ENCODE measurements at places on chromosomes 11 and 22.

GRCh38 chr11:90449606-90450005 is 226.8 kb upstream of the CHORDC1 start:
- DNase-seq: no peak

GRCh38 chr11:122044086-122044485 is 71.9 kb downstream of the BLID start:
- DNase-seq: no peak

- no peak for DNase-seq
Measured at GRCh38 chr11:29260939-29261705, 755.7 kb downstream of the KCNA4 start.

DNA sequence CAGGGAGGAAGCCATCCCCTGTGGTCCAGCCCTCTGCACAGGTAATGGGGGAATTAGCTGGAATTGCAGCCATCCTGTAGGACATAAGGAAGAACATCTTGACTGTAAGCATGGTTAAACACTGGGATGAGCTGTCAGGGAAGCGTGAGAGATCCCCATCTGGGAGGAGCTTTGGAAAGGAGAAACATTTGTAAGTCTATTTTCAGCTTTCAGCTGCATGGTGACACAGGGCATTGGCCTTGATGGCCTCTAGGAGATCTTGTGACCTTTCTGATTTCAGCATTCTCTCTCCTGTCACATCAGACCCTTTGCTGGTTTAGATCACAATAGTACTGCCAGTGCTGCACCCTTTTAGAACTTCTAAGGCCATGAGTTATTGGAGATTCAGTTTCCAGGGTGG is 47.1 kb downstream of the BCR start:
- no peak for DNase-seq

DNA sequence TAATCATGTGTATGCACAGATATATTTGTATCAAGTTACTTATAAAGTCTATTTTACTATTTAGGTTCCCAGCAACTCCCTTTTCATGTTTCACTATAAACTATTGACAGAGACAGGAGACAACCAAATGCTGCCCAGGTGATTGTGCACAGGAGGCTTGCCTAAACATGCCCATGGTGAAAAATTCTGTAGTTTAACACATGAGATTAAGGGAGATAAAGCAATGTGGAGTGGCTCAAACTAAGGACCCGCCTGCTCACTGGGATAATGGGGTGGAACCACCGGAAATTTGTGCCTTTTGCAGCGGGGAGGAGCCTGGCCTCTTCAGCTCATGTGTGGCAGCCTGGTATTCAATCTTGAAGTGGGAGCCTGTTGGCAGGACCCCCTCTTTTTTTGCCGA is 459.5 kb upstream of the CNTN5 start:
- DNase-seq: no peak

- DNase-seq: no peak
Measured at GRCh38 chr11:91707652-91708482, 516.8 kb upstream of the FAT3 start.

DNA sequence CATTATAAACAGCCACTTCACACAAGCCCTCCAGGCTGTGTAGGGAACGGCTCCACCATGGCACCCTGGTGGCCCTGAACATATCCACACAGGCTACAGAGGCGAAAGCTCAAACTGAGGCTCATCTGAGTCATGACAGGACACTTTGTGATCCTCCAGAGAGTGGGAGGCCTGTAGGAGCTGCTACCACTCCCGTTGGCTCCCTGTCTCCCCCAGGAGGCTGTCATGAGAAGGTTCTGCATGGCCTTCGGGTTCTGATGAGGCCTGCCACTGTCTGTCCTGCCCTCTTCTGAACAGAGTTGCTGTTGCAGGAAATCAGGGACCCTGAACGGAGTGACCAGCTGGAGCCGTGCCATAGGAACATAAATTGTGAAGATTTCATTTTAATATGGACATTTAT is 23.8 kb upstream of the ALDH3B2 start:
- no peak for DNase-seq

GRCh38 chr11:79437278-79437980 is 3.4 kb downstream of the TENM4 start:
- DNase-seq: no peak

DNA sequence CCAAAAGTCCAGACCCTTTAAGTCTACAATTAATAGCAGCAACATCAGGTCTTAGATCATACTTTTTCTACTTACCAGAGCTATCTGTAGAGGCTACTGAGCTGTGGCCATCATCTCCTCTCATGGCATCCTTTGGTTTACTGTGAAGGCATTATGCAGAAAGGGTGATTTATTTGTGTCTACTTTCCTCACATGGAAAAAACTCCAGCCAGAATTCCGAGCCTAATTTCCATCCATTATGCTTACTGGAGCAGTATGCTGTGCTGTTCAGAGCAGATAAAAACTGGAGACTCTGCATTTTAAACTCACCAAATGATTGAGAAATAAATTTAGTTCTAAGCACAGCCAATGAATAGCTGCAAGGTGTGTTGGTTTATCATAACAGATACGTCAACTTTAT is 581.8 kb downstream of the ETS1 start:
- no peak for DNase-seq

DNA sequence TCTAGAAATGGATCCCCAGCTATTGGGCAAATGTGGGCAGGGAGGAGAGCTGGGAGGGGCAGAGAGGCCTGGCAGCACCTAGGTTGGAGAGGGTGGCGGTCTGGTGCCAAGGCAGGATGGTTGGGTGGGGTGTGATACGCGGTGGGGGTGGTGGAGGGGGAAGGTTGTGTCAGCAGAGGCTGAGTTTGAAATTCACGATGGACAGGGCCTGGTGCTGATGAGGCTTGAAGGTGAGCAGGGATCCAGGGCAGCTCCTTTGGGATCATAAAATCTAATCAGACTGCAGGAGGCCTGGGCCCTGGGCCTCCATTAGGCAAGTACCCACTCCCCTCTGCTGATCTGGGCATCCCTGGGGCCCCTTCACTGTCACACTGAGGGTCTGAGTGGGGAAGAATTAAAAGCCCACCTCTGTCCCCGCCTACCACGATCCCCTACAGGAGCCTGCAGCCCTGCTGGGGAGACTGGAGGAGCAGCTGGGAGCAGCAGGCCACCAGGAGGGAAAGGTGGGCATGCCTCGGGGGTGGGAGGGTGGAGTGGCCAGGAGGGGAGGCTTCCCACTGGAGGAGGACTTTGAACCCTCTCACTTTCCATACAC is 24.0 kb downstream of the IGLL1 start:
- DNase-seq: no peak

DNA sequence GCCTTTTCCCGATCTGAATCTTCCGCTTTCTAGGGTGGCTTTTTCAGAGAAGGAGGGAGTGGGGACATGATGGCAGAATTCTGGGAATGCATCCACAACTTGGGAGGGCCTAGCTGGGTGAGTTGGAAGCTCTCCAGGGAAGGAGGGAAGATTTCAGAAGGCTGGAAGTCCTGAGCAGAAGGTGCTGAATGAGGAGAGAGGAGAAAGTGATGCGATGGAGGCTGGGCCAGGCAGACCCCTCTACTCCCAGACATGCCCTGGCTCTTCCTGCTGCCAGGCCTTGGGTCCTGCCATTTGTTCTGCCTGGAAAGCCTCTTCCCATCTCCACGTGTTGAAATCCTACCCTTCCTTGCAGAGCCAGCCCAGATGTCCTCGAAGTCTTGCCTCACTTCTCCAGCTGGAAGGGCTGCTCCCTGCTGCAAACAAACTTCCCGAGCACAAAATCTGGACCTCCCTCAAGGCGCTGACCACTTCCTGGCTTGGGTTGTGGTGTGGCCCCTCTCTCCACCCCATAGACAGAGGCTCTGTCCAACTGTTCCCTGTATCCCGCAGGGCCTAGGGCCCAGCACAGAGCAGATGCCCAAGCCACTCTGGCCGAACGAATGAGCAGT is 16.8 kb downstream of the LRRC32 start:
- no peak for DNase-seq

- no peak for DNase-seq
Measured at GRCh38 chr11:33982661-33983060, 68.9 kb upstream of the CAPRIN1 start.

DNA sequence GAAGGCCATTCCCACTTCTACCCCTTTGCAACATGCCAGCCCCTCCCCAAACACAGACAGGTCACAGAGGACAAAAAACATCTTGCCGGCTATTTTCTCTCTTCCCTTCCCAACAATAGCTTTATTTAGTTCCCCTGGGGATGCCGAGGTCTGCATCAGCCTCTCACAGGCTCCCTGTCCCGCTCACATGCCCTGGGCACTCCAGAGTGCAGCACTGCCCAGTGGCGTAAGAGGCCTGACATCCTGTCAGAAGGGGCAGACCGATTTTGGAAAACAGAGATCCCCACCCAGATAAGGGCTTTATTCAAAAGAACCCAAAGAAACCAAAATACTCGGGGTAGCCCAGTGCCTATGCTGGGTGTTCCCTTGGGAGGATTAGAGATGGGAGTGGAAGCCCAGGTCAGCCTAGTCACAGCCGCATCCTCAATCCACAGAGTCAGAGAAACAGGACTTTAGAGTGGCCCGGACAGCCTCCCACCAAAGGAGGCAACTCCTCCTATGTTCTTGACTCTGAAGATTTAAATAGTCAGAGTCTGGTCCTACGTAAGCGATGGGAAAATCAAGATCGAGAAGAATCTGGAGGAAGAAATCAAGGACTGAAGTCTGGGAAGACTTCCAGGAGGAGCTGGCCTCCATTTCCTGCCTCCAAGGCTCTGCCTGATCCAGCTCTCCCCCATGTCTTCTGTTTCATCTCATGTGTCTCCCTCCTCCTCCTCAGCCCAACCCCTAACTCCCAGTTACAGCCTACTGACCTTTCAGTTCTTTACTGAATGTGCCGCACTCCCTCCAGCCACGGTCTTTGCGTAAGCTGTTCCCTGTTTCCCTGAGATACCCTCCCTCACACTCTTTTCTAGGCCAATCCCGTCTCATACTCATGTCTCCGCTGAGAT is 129.3 kb downstream of the FBXO7 start:
- no peak for DNase-seq

GRCh38 chr22:49155770-49156580 is 671.7 kb downstream of the BRD1 start:
- DNase-seq: no peak

DNA sequence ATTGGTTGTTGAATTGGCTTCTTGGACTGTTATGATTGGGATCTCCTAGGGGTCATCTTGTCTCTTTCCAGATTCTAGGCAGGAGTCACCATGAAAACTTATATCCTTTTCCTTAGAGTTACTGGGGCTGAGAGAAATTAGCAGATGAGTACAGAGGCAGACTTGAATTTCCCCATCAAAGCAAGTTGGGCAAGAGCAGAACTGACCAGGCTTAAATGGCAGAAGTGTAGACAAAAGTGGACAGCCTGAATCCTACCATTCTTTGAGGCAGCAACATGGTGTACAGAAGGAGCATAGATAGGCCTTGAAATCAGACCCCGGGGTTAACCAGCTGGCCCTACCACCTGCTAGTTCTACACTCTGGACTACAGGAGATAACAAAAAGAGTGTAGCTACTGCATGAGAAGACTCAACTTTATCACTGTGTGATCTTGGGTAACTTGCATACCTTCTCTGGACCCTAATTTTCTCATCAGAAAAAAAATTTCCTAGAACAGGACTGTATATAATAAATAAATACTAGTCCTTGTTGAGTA is 427.4 kb upstream of the CADM1 start:
- DNase-seq: no peak

DNA sequence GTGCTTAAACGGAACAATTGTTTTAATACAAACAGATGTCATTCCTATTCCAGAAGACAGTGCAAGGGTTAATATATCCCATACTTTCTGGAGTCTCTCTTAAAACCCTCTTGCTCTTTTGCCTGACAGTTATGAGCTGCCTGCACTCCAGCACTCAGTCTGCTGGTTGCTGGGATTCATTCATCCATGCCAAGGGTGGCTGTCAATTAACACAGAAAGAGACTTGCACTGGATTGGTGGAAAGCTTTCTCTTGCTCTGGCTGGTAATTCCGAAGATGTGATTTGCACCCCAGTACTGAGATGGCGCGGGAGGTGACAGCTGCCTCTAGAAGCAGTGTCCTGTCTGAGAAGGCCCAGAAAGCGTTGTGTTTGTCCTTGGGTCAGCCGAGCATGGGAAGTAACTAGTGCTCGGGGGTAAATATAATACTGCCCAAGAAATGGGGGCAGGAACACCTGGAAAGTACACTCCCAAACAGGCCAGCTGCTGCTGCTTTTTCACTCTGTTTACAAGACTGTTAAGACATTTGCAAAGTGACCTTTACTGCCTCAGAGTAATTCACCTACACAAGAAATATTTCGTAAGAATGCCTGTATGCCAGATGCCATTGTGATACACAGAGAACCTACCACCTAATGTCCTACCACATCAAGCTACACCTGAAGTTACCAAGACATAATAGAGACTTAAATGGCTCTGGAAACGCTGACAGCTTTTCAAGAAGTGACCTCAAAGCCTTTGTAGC is 20.5 kb downstream of the SCUBE2 start:
- no peak for DNase-seq

DNA sequence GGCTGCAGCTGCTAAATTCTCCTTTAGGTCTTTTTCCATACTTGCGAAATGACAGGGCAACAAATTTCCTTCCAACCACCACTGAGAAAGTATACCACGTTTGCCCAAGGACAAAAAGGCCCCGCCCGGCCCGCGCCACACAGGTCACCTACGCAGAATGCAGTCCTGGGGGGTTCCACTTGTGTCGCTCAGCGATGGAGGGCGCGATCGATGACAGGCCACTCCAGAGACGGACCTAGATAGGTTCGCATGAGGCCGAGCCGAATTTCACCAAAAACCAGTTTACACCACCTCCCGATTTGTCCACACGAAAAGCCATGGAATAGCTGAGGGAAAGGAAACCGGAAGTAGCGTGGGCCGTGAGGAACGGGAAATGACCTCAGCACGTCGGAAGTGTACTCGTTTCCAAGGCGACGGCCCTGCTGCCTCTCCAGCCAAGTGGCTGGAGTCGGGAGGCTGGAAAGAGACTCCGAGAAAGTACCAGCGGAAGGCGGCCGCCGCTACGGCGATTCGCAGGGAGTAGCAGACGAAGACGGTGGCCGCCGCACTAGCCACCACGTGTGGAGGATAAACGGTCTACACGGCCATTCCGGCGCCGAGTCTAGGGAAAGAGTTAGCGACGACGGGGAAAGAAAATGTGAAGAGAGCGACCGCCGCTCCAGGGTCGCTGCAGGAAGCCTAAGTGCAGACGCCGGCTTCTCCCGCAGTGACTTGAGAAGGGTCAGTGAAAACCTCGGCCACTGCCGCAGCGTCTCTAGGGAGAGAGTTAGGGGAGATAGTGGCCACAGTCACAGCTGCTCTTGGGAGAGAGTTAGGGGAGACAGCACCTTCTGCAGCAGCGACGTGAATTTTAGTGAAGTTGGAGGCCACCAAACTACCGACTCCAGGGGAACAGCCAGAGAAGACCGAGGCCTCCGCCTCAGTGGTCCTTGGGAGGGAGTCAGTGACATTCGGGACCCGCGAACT is at the start of gene ANKRD42:
Gene ANKRD42 (plus strand): TSS at position 398 of the 966 bp plus-strand sequence. CDS start 959 bp downstream, outside the sequence.
- peak; percentile 88 for DNase-seq
